ENCODE measurements at places on chromosomes 4 and X. TPM values are rescaled to one million over a fixed set of nuclear protein-coding genes. Genes with fewer than 3 reads are reported as not detected.

CLDN22 gene
- total RNA-seq, result not detected

DNA sequence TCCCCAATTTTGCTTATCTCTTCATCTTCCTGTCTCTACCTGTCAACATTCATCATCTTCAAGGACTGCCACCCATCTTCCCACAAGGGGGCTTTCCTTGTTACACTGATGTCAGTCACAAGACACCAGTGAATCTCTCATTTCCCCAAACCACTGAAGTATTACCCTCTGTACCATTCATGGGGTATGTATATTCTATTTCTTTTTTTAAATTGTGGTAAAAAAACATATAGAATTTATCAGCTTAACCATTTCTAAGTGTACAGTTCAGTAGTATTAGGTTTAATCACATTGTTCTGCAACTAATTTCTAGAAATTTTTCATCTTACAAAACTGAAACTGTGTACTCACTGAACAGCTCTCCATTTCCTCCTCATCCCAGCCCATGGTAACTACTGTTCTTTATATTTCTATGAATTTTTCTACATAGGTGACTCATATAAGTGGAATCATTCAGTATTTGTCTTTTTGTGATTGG, 98.6 kb downstream of the LARP7 start:
- H3K27ac ChIP-seq, result peak overlapping the region; percentile 50
- no peak for DNase-seq
- peak overlapping the region; percentile 3 for H3K4me3 ChIP-seq
- H3K27me3 ChIP-seq, result no peaks in the 10 kb centered on the region
- H3K36me3 ChIP-seq, result no peaks in the 10 kb centered on the region
- H3K4me1 ChIP-seq, result peaks cover 13% of the 10 kb centered on the region

DNA sequence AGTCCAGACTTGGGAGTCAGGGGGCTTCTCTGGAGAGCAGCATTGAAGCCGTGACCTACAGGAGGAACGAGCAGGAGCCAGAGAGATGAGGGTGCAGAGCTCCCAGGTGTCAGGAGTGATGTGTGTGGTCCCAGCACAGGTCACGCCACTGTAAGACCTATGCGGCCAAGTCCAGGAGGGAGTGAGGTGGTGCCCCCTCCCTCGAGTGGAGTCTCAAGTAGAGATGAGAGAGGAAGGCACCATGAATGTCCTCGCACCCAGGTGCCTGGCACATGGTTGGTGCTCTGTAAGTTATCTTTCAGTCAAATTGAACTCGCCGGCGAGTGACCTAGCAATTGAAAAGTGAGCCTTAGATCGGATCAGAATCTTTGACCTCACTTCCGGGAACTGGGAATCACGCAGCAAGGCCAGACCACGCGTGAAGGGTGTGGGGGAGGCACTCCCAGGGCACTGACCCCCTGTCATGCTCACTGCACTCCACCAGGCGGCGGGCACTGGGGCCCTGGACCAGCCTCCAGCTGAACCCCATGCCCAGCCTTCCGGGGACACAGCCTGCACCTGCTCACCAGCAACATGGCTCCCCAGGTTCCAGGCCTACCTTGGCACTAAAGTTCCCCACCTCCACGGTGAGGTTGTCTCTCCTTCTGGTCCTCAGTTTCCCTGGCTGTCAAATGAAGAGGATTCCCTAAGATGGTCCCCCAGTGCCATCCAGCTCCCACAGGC, 127.4 kb downstream of the HMX1 start:
- no peak overlapping the region for H3K27ac ChIP-seq
- no peaks in the 10 kb centered on the region for H3K27me3 ChIP-seq
- no peak overlapping the region for H3K4me3 ChIP-seq
- H3K36me3 ChIP-seq, result no peaks in the 10 kb centered on the region

CDS1 gene
- not detected for total RNA-seq

- DNase-seq, result no peak
- peaks cover 36% of the 10 kb centered on the region for H3K27me3 ChIP-seq
- H3K4me3 ChIP-seq, result peak overlapping the region; percentile 17
- H3K27ac ChIP-seq, result no peak overlapping the region
- H3K4me1 ChIP-seq, result peaks cover 40% of the 10 kb centered on the region
These were observed 176.2 kb downstream of the CBR4 start for GRCh38 chr4:168833881-168834280.

GRCh38 chrX:82748906-82749505, 759.1 kb upstream of the POU3F4 start:
- no peaks in the 10 kb centered on the region for H3K27me3 ChIP-seq
- DNase-seq, result no peak
- H3K36me3 ChIP-seq, result no peaks in the 10 kb centered on the region
- no peak overlapping the region for H3K4me3 ChIP-seq
- no peak overlapping the region for H3K27ac ChIP-seq

RUFY3 gene
- total RNA-seq, result 22.3 TPM
